ENCODE measurements at places on chromosomes 12 and 14. TPM values are rescaled to one million over a fixed set of nuclear protein-coding genes. Genes with fewer than 3 reads are reported as not detected.

RDH5 gene
- 11.1 TPM for total RNA-seq

LRCOL1 gene
- 0.51 TPM for total RNA-seq

KLRC4 gene
- not detected for total RNA-seq

TSPAN19 gene
- not detected for total RNA-seq

TOMM20L gene
- total RNA-seq = not detected

SPTB gene
- total RNA-seq = 0.69 TPM

DNA sequence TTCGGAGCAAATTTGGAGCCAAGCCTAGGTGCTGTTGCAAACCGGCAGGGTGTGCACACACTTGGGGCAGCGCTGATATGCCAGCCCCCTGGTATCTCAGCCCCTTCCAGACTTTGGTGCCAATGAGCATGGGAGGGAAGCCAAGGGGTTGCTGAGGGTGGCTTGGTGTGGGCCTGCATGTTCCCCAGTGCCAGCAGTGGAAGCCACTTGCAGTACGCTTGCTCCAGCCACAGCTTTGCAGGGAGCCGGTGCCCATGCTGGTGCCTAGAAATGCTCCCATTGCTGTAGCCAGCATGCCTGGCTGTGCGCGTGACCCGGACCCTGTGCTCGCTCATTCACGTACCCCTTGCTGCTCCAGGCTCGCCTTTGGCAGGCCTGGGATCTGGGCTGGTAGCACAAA is 67.1 kb upstream of the DNM1L start:
- no peak overlapping the region for H3K27ac ChIP-seq
- H3K36me3 ChIP-seq = no peaks in the 10 kb centered on the region
- DNase-seq = no peak
- H3K27me3 ChIP-seq = no peaks in the 10 kb centered on the region
- H3K4me1 ChIP-seq = peaks cover 21% of the 10 kb centered on the region
- H3K4me3 ChIP-seq = no peak overlapping the region

GRCh38 chr14:90467501-90467900 is 70.7 kb downstream of the CALM1 start:
- H3K4me3 ChIP-seq = no peak overlapping the region
- H3K27me3 ChIP-seq = peaks cover 26% of the 10 kb centered on the region
- no peaks in the 10 kb centered on the region for H3K4me1 ChIP-seq
- no peak for DNase-seq

DNA sequence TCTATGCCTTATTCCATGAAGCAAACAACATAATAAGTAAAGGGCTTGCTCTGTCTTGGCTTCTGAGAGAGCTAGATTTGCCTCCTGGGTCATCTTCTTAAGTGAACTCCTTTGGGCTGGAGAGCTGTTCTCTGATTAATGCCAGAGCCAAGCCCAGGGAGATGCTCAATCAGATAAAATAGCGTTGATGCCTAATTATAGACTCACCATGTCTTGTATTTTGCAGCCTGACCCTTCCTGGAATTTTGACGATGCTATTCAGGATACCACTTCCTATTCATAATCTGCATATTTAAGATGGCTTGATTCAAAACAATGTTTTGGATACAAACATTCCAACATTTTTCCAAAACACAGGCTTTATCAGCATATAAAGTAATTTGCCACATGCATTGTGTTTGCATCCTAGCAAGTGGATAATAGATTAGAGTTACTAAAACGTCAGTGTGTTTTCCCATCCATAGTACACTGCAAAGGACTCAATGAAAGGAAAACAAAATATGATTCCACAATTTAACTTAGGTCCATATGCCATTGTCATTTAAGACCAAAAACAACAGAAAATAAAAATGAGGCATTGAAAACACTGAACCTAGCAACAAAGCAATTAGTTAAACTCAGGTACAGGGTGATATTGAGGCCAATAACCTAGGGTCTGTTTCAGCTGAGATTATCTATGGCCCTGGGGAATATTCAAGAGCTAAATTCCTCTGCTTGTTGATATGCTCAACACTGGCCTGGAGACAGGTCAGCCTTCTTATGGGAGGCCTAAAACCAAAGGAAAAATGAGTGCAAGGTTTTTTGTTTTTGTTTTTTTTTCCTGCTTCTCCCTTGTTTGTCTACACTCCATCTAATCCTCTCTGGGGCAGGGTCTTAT is 184.2 kb upstream of the FOXN3 start:
- H3K4me1 ChIP-seq = peaks cover 44% of the 10 kb centered on the region
- H3K27ac ChIP-seq = peak overlapping the region; percentile 91
- no peaks in the 10 kb centered on the region for H3K27me3 ChIP-seq
- DNase-seq = peak; percentile 79

DNA sequence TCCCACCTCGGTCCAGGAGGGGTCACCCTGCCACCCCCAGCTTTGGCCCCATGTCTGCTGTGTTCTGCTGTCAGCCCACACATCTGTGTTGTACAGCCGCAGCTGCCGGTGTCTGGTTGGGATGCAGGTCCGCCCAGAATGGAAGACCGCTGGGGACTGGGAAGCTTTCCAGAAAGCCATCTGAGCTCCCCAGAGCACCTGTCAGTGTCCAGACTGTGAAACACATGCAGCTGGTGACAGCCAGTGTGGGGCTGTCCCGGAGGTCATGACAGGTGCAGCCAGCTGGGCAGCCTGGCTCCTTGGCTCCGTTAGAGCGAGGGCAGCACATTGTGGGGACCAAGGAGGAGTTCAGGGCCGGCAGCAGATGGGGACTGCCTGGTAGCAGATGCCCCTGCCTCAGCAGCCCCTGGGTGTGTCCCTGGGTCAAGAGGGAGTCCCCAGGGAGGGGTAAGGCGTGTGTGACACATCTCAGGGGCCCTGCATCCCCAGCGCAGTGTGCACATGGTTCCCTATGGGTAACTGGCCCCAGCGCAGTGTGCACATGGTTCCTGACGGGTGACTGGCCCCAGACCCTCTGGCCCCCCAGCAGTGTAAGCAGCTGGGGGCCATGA is 16.4 kb downstream of the CEP170B start:
- H3K4me1 ChIP-seq = no peaks in the 10 kb centered on the region
- no peak overlapping the region for H3K4me3 ChIP-seq
- H3K36me3 ChIP-seq = no peaks in the 10 kb centered on the region
- no peak for DNase-seq
- H3K27me3 ChIP-seq = peaks cover 3% of the 10 kb centered on the region

DNA sequence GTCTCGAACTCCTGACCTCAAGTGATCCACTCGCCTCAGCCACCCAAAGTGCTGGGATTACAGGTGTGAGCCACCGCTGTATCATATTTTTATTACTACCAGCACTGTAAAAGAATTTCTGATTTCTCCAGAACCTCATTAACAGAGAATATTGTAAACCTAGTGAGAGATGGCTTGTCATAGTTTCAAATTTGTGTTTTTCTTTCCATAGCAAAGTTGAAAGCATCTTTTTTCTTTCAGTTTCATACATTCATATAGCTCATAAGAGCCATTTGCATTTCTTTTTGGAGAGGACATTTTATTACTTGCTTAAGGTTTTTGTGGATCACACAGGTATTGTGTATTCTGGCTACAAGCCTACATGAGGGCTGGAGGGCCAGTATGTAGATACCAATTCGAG is 58.0 kb downstream of the MIS18BP1 start:
- peaks cover 5% of the 10 kb centered on the region for H3K36me3 ChIP-seq
- no peak overlapping the region for H3K27ac ChIP-seq
- no peak for DNase-seq
- no peaks in the 10 kb centered on the region for H3K27me3 ChIP-seq

DNA sequence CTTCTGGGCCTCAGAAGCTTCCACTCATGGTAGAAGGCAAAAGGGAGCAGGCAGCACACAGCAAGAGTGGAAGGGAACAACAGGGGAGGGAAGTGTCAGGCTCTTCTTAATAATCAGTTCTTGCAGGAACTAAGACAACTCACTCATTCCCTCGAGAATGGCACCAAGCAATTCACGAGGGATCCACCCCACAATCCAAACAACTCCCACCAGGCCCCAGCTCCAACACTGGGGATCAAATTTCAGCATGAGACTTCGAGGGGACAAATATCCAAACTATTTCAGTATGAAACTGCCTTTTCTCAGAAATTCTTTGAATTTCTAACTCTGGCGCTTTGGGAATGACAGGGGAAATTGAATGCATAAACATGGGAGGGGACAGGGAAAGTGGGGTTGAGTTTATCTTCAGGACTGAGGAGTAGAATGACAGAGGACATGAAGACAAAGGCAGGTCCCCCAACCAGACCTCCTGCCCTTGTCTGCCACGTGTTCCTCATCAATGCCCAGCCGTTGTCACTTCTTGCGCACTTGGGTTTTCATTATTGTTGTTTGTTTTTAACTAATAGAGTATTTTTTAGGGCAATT is 24.6 kb upstream of the APOF start:
- H3K27me3 ChIP-seq = peaks cover 2% of the 10 kb centered on the region
- peak overlapping the region; percentile 49 for H3K27ac ChIP-seq
- peaks cover 14% of the 10 kb centered on the region for H3K4me1 ChIP-seq
- peak; percentile 11 for DNase-seq

- H3K27me3 ChIP-seq = peaks cover 1% of the 10 kb centered on the region
- peaks cover 6% of the 10 kb centered on the region for H3K4me1 ChIP-seq
- no peak overlapping the region for H3K4me3 ChIP-seq
- no peak for DNase-seq
- no peak overlapping the region for H3K27ac ChIP-seq
- no peaks in the 10 kb centered on the region for H3K36me3 ChIP-seq
Observed at GRCh38 chr14:89284333-89285058, 132.5 kb downstream of the FOXN3 start.
